ENCODE measurements at places on chromosomes 12 and 14. TPM values are rescaled to one million over a fixed set of nuclear protein-coding genes. Genes with fewer than 3 reads are reported as not detected.

GRCh38 chr14:42192738-42193653 is 586.3 kb downstream of the LRFN5 start:
- H3K4me3 ChIP-seq: no peak overlapping the region
- no peaks in the 10 kb centered on the region for H3K36me3 ChIP-seq
- H3K4me1 ChIP-seq: no peaks in the 10 kb centered on the region

GRCh38 chr12:115485503-115485902 is 792.0 kb downstream of the MED13L start:
- H3K27ac ChIP-seq: no peak overlapping the region
- H3K36me3 ChIP-seq: no peaks in the 10 kb centered on the region
- no peak for DNase-seq
- no peaks in the 10 kb centered on the region for H3K4me1 ChIP-seq

DNA sequence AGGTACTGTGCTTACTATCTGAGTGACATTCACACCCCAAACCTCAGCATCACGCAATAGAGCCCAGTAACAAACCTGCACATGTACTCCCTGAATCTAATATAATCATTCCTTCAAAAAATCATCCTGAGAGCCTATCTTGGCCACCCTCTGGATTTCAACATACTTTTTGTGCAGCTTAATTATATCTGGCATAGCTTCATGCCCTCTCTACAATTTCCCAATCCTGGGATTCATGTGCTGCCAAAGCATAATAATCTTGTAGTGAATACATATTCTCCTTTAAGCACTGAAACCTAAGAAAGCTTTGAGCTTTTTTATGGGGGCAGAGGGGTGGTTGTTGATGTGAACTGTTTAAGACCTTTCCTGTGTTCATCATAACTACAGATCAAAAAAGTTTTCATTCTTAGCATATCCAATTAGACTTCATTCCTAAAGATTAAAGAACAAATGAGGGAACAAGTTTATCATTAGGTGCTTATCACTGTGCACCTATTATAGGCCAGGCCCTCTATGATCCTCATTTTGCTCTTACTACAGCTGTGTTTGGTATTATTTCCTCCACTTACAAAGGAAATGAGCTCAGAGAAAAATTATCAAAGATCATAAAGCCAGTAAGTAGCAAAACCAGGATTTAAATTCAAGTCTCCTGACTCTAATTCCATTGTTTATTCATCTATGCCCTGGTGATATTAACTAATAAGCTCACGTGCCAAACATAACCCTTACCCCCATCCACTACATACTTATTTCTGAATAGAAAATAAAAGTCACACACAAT is 51.2 kb downstream of the SINHCAF start:
- H3K27ac ChIP-seq: no peak overlapping the region
- H3K4me3 ChIP-seq: no peak overlapping the region
- H3K4me1 ChIP-seq: no peaks in the 10 kb centered on the region
- peaks cover 10% of the 10 kb centered on the region for H3K36me3 ChIP-seq

DNA sequence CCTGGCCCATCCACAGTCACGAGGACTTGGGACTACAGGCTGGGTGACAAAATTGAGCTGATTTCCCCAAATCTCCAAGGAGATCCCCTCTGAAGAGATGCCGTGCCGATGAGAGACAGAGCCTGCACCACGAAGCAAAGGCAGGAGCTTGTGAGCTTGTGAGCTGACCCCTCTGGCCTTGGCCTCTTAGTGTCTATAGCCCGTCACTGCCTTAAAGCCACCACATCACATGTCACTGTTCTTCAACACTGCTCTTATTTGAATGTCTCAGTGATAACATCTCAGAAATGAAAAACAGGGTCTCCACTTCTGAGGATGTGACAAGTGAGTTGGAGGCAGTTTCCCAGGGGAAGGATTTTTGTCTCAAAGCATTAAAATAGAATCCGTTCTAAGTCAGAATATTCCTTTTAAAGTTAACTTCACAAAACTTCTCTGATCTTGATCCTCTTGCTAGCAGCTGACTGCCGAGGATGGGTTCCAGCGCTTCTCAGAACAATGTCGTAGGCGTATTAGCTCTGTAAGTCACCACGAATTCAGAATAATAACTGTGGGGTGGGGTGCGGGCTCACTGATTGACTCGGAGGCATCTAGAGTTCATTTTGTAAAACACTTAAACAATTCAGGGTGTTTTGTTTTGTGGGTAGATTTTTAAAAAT is 37.5 kb downstream of the CHST11 start:
- peaks cover 50% of the 10 kb centered on the region for H3K4me1 ChIP-seq
- H3K27ac ChIP-seq: peak overlapping the region; percentile 61
- DNase-seq: peak; percentile 51
- H3K4me3 ChIP-seq: peak overlapping the region; percentile 5
- H3K36me3 ChIP-seq: no peaks in the 10 kb centered on the region
- no peaks in the 10 kb centered on the region for H3K27me3 ChIP-seq

- H3K36me3 ChIP-seq: no peaks in the 10 kb centered on the region
- no peaks in the 10 kb centered on the region for H3K27me3 ChIP-seq
- no peak for DNase-seq
- H3K4me1 ChIP-seq: peaks cover under 1% of the 10 kb centered on the region
These were observed 15.5 kb upstream of the KLC1 start for GRCh38 chr14:103613517-103613916.

- DNase-seq: no peak
- no peaks in the 10 kb centered on the region for H3K4me1 ChIP-seq
- no peaks in the 10 kb centered on the region for H3K36me3 ChIP-seq
- H3K27ac ChIP-seq: no peak overlapping the region
These were observed 40.9 kb downstream of the PELI2 start for GRCh38 chr14:56159066-56159465.

- H3K27ac ChIP-seq: no peak overlapping the region
- no peak overlapping the region for H3K4me3 ChIP-seq
- no peak for DNase-seq
- H3K27me3 ChIP-seq: no peaks in the 10 kb centered on the region
- no peaks in the 10 kb centered on the region for H3K36me3 ChIP-seq
These were observed 1.1 kb downstream of the IFNG start for GRCh38 chr12:68158432-68158831.

DNA sequence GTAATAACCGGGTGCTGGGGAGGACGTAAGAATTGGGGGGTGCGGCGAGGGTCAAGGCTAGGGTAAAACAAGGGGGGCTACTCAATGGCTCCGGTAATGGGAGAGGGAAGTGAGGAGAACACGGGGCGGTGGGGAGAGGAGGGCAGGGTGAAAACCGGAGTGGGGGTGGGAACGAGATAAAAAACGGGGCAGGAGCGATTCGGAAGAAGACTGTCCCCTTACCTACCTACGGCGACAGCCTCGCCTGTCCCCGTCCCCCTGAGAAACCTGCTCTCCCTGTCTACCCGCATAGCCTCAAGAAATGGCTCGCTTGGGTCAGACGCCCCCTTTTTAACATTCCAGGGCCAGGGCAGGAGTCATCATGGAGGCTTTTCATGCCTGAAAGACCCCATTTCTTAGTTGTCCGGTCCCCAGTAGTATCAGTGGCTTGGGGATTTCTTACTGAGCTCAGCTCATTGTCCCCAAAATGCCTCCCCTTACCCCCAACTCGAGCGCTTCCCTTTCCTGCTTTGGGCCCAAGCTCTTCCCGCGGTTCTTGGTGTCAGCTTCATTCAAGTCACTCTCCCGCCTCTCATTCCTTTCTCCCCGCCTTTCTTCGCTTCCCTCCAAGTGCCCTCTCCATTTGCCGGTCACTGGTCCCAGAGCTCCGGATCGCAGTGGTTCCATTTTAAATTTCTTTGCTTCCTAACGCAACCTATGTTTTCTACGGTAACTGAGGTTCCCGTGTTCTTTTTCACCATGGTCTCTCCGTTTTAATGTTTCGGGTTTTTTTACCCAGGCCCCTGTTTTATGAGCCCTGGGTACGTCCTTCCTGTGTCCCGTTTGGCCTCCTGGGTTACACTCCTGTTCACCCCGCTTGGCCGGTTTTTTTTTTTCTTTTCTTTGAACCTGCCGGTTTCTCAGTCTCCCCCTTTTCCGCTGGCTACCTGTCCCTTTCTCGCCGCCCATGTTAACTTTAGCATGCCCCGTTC is 1.2 kb upstream of the WSB2 start:
- H3K4me3 ChIP-seq: peak overlapping the region; percentile 65
- peak; percentile 52 for DNase-seq
- peaks cover 43% of the 10 kb centered on the region for H3K4me1 ChIP-seq
- no peaks in the 10 kb centered on the region for H3K27me3 ChIP-seq

- no peak overlapping the region for H3K27ac ChIP-seq
- no peaks in the 10 kb centered on the region for H3K36me3 ChIP-seq
- H3K27me3 ChIP-seq: peaks cover 49% of the 10 kb centered on the region
- no peak for DNase-seq
- H3K4me1 ChIP-seq: peaks cover 48% of the 10 kb centered on the region
These were observed 1.6 kb downstream of the PAPLN start for GRCh38 chr14:73238941-73239340.

GRCh38 chr12:110733900-110734299 is 8.8 kb downstream of the PPP1CC start:
- no peaks in the 10 kb centered on the region for H3K27me3 ChIP-seq
- H3K27ac ChIP-seq: no peak overlapping the region
- DNase-seq: no peak
- no peak overlapping the region for H3K4me3 ChIP-seq
- H3K36me3 ChIP-seq: peaks cover 51% of the 10 kb centered on the region

GRCh38 chr12:128755566-128755965 is 68.2 kb downstream of the SLC15A4 start:
- no peaks in the 10 kb centered on the region for H3K27me3 ChIP-seq
- no peaks in the 10 kb centered on the region for H3K36me3 ChIP-seq
- H3K4me1 ChIP-seq: no peaks in the 10 kb centered on the region

DNA sequence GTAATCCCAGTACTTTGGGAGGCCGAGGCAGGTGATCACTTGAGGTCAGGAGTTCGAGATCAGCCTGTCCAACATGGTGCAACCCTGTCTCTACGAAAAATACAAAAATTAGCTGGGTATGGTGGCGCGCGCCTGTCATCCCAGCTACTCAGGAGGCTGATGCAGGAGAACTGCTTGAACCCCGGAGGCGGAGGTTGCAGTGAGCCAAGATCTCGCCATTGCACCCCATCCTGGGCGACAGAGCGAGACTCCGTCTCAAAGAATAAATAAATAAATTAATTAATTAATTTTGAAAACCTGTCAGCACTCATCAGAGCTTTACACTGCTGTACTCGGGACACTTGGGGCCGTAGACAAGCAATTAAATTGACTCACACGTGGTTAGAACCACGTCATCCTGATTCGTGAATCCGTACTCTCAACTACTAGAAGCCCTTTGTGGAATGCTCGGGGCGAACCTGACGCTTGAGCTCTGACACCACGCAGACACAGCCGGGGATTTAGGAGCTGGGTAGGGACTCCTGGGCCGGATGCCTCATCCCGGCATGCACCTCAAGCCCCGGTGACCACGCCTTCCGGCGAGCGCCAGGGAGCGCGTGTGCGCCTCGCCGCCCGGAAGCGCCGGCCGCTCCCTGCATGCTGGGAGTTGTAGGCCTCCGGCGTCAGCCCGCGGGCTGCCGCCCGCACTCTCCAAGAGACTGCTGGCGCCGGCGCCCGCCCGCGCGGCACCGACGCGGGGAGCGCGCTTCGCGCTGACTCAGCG is at the start of gene XPOT:
Gene XPOT (plus strand): TSS at position 686 of the 763 bp plus-strand sequence. CDS start 5,644 bp downstream, outside the sequence.
- DNase-seq: peak; percentile 97
- peaks cover 14% of the 10 kb centered on the region for H3K4me1 ChIP-seq
- H3K27ac ChIP-seq: peak within 1 kb of the TSS; percentile 96

- no peaks in the 10 kb centered on the region for H3K36me3 ChIP-seq
- no peaks in the 10 kb centered on the region for H3K27me3 ChIP-seq
- no peak for DNase-seq
- no peak overlapping the region for H3K27ac ChIP-seq
- no peak overlapping the region for H3K4me3 ChIP-seq
These were observed 110.8 kb upstream of the EEA1 start for GRCh38 chr12:93039930-93040329.

GRCh38 chr12:84954415-84954814 is 41.8 kb upstream of the SLC6A15 start:
- H3K36me3 ChIP-seq: no peaks in the 10 kb centered on the region
- no peak overlapping the region for H3K27ac ChIP-seq
- no peaks in the 10 kb centered on the region for H3K27me3 ChIP-seq
- no peak overlapping the region for H3K4me3 ChIP-seq
- DNase-seq: no peak

DNA sequence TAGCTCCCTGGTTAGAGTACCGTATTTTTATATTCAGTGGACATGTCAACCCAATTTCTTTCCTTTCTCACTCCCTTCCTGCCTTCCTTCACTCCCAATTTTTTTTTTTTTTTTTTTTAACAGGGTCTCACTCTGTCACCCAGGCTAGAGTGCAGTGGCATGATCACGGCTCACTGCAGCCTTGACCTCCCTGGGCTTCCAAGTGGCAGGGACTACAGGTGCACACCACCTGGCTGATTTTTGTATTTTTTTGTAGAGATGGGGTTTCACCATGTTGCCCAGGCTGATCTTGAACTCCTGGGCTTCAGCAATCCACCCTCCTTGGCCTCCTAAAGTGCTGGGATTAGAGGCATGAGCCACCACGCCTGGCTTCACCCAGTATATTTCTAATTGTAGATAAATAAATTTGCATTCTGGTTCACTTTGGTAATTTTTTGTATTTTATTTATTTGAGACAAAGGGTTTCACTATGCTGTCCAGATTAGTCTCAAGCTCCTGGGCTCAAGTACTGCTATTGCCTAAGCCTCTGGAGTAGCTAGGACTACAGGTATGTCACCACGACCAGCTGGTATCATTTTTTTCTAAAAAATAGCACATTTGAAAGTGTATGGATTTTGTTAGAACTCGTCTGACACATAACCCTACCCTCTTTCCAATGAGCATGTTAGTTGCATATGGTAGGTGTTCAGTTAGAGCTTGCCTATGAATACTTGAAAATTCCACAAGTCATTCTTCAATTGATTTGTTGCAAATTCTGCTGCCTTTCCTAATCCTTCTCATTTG is 15.7 kb downstream of the SLC38A2 start:
- no peaks in the 10 kb centered on the region for H3K27me3 ChIP-seq
- H3K4me1 ChIP-seq: peaks cover 10% of the 10 kb centered on the region
- DNase-seq: no peak
- H3K36me3 ChIP-seq: peaks cover 34% of the 10 kb centered on the region
- no peak overlapping the region for H3K27ac ChIP-seq

- no peaks in the 10 kb centered on the region for H3K36me3 ChIP-seq
- H3K4me3 ChIP-seq: no peak overlapping the region
- DNase-seq: no peak
- no peak overlapping the region for H3K27ac ChIP-seq
- H3K4me1 ChIP-seq: no peaks in the 10 kb centered on the region
These were observed 1052.1 kb downstream of the TMEM121 start for GRCh38 chr14:106578481-106578880.

Gene LRTM2
- total RNA-seq: not detected

Gene MMAB
- total RNA-seq: 55.0 TPM

Gene WNT5B
- total RNA-seq: 6.1 TPM

Gene SLCO1B1
- not detected for total RNA-seq

Gene TSHR
- not detected for total RNA-seq

Gene RNFT2
- 3.3 TPM for total RNA-seq

Gene TOMM20L
- total RNA-seq: not detected

Gene DHRS2
- 1.2 TPM for total RNA-seq

Gene STYX
- total RNA-seq: 11.4 TPM

Gene AQP6
- total RNA-seq: 0.09 TPM

Gene KRT85
- not detected for total RNA-seq

Gene SERPINA1
- 994 TPM for total RNA-seq

Gene DIO3
- total RNA-seq: 1.9 TPM

Gene CCDC177
- total RNA-seq: not detected

Gene ACOT6
- not detected for total RNA-seq

All from lower lobe of right lung (tissue), 2 donors.